Type B pancreatic cell (in vitro differentiated cells): ENCODE measurements at places on chromosomes 3 and 15.

DNA sequence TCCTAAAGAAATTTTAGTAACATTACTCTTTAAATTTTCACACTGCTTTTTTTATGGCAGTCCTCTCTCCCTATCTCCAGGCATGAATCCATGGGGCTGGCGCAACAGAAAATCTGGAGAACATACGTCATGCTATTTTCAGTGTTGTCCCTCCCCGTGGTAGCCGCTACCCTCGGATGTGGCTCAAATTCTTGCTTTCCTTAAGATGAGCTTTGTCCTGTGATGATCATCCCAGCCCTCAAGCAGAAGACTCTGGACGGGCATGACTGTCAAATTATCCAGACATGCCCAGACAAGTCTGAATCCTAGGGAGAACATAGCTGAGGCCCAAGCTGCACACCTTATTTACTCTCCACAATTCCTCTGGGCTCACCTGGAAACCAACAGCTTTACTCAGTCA lies 49.1 kb downstream of the FMN1 start:
- DNase-seq = no peak

DNA sequence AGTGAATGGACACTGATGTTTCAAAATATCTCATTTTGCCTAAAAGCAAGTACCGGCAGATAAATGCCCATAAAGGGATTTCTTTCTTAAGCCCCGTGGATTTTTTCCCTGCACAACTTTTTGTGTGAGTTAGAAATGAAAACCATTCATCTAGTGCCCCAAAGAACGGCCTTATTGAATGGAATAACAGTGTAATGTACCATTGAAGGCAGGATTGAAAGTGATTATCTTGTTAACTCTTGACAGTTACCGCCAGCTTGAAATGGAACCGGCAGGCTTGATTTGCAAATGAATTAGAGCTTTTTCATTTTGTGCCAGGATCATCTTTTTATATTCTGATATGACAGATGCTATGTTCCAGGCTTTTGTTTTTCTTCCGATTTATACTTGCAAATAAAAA lies 162.2 kb downstream of the RSRC1 start:
- DNase-seq = no peak

DNA sequence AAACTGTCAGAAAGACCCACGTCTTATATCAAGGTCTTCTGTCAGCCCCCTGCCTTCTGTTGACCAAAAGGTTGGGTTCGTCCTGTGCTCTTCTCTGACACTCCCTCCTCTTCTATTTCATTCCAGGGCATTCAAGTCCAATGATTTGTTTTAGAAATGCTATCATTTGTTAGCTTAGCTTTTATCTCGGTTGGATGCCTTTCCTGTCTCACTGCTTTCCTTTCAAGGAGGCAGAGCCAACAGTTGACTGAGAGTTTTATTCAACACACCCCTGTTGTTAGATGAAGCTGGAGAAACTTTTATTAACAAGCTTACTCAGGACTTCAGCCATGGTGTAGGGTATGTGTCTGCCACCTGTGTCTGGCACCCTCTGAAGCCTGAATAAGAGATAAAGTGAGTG lies 112.0 kb upstream of the SLC7A14 start:
- DNase-seq = no peak

GRCh38 chr3:9153904-9154619 lies 95.4 kb downstream of the SRGAP3 start:
- no peak for DNase-seq

DNA sequence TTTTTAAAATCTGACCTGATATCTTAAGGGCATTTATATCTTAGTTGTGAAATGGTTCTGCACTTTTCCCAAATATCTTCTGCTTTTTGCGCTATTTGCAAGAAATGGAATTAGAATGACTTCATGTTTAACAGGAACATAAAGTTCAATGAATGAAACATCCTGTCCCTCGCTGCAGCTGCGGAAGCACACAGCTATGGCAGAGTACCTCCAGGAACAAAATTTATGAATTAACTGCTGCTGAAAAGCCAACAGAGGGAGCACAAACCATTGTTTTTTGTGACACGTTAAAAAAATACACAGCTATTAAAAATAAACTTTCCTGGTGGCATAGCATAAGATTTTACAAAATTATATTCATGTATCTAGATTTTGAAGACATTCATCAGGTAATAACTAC lies 404.4 kb upstream of the MDFIC2 start:
- DNase-seq = no peak

- no peak for DNase-seq
Measured at GRCh38 chr3:39275052-39275451, 4.8 kb downstream of the CX3CR1 start.

DNA sequence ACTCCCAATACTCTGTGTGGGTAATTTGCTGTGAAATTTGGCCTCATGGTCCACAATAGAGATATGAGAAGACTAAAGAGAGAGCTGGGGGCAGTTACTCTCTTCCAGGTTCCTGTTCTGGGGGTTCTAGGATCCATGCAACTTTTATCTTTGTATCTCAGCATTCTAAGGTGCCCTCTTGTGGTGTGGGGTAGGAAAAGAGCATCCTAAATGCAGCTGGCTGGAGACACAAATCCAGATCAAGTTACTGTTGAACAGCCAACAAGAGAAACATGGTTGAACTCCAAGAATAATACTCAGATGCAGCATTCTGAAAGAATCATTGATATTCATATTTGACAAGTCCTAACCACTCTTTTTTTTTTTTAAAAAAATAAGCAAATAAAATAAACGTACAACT lies 238.2 kb downstream of the GREM1 start:
- DNase-seq = no peak

GRCh38 chr3:10445561-10446175 lies 59.7 kb downstream of the ATP2B2 start:
- no peak for DNase-seq
